ENCODE measurements at places on chromosomes 1 and 21. TPM values are rescaled to one million over a fixed set of nuclear protein-coding genes. Genes with fewer than 3 reads are reported as not detected.

DNA sequence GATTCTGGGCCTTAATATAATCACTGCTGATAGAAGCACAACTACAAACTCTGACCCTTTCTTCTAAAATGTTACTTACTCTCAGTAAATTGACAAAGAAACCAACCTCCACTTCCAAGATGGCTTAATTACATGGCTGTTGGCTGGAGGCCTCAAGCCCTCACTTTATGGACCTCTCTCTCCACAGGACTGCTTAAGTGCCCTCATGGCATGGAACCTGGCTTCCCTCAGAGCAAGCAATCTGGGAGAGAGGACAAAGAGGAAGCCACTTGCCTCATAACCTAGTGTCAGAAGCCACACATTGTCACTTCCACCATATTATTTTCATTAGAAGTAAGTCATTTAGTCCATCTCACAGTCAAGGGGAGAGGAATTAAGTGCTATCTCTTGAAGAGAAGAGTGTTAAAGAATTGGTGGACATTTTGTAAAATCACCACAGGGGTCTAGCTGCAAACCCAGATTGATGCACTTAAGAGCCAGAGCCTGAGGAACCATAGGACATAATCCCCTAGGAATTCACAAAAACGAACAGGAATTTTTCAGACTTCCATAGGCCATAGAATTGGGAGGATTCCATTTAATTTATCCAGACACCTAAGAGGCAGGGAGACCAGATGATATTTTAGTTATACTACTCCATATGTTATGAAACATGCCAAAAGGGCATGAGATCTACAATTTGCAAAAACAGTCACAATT, 97.5 kb upstream of the TNFSF4 start:
- no peak for DNase-seq

DNA sequence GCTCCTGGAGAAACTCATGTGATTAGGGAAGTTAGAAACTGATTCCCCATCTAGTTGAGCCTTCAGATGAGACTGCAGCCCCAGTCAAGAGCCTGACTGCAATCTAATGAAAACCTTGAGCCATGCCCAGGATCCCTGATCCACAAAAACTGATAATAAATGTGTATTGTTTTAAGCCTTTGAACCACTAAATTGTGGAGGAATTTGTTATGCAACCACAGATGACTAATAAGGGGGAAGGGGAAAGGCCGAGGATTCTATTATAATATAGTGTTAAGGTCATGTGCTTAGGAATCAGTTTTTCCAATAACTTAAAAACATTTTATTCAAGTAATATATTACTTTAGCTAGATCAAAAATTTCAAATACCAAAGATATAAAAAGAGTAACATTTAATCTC, 52.8 kb upstream of the USP25 start:
- DNase-seq: no peak

APCS gene
- not detected for total RNA-seq

CENPS gene
- 10.2 TPM for total RNA-seq

DNA sequence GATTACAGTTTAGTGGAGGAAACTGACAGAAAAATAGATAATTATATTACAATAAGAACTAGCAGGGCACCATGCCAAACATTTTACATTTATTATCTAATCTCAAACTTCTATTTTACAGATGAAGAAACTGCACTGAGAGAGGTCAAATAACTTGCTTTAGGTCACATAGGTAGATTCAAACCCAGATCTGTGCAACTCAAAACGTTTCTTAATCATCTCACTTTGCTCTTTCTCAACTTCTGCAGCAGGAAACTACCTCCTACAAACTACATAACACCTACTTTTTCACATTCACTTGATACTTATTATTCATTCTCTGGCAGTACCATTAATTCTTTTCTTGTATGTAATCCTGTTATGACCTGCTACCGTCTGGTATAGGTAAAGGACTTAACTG, 49.9 kb upstream of the BCL10 start:
- DNase-seq: no peak

DNA sequence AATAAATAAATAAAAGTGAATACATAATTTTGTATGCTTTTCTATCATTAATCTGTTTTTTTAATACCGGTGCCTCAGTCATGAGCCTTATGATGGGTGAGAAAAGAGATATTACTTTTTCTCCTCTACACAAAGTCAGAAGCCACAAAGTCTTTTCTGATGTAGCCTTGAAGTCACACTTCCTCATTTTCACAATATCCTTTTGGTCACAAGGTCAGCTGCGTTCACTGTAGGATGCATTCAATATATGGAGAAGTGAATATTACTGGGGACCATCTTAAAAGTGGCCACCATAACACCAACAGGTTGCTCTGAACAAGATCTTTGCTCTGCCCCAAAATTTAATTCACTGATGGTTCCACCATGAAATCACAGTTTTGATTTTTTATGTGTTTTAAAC, 83.3 kb upstream of the TNR start:
- DNase-seq: no peak

CORT gene
- not detected for total RNA-seq

GRCh38 chr1:30750731-30751291, 6.8 kb downstream of the LAPTM5 start:
- no peak for DNase-seq

All from upper lobe of right lung (tissue), 1 donor.